ENCODE measurements at places on chromosomes 3 and 15.

- DNase-seq, result no peak
Measured at GRCh38 chr15:27499191-27499590, 528.2 kb downstream of the GABRG3 start.

DNA sequence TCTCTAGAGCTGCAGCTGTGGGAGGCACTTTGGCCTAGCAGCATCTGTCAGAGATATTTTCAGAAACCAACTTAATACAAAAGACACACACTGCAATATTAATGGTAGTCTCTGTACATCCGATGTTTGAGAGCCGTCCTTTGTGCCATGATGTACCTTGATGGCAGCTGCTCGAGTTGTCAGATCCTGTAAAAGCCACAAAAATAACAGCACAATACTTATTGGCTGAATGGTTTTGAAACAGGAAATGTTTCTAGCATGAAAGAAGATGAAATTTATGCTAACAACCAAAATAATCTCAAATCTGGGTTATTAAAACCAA is 445.5 kb upstream of the TBL1XR1 start:
- DNase-seq, result no peak

- DNase-seq, result no peak
Measured at GRCh38 chr15:71334873-71335272, 219.6 kb downstream of the THSD4 start.

DNA sequence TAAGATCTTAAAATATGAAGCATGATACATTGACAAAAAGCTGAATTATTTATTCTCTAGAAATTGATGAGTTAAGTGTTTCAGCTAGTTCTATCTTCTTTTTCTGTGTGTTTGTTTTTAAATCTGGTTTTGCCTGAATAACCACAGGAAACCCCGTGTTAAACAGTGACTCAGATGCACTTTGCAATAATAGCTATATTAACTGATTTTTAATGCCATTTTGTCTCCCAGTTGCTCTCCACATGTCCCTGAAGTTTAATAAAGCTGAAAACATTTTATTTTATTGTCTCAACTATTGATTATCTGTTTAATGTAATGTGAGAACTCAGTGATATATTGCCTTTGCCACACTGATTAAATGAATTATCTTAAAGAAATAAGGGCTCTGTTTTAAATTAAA is 42.8 kb upstream of the ROBO1 start:
- no peak for DNase-seq

- no peak for DNase-seq
Measured at GRCh38 chr3:40505599-40506462, at the start of gene ZNF620. TSS of gene ZNF620 (plus strand) at chr3:40506039. CDS start at chr3:40506353, 314 bp downstream.
